Nucleus accumbens (tissue), 56 donors: ENCODE measurements at places on chromosomes 7 and 10.

GRCh38 chr10:1972406-1972805, 235.1 kb upstream of the ADARB2 start:
- no peak for DNase-seq

- DNase-seq = no peak
These were observed 17.6 kb downstream of the MINDY3 start for GRCh38 chr10:15842556-15843169.

- no peak for DNase-seq
These were observed 74.6 kb upstream of the EGFR start for GRCh38 chr7:54944179-54944578.

GRCh38 chr7:87411186-87411585, 64.3 kb downstream of the ABCB4 start:
- no peak for DNase-seq

DNA sequence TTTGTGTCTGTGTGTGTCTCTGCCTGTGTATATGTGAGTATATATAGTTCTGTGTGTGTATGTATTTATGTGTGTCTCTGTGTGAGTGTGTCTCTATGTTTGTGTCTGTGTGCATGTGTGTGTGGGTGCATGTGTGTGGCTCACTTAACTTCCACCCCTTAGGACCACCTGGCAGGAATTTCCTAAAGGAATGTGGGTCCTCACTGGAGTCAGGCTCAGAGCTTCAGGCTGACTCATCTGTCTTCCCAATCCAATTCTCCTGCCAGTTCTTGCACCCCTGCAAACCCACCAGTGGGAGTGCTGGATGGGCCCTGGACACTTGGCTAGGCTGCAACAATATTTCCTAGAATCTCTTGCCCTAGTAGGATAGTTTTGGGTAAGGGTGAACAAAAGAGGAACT, 70.2 kb upstream of the GRB10 start:
- no peak for DNase-seq

DNA sequence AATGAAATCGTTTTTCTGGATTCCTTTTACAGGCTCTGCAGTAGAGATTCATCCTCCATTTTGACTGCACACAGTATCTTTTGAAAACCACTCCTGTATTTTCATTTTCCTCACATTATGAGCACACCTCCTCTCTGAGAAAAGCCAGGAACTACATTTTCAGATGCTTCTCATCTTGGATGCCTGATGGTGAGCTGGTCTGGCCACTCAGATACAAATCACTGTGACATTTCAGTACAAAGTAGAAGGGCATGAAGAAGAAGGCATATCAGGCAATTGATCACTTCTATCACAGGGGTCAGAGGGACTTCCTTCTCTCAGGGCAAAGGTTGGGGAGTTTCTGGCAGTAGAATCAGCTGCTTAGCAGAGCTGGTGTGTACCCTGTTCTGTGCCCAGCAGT, 192.0 kb upstream of the POM121L12 start:
- no peak for DNase-seq

- DNase-seq = no peak
These were observed 36.2 kb downstream of the NAMPT start for GRCh38 chr7:106248600-106248999.

DNA sequence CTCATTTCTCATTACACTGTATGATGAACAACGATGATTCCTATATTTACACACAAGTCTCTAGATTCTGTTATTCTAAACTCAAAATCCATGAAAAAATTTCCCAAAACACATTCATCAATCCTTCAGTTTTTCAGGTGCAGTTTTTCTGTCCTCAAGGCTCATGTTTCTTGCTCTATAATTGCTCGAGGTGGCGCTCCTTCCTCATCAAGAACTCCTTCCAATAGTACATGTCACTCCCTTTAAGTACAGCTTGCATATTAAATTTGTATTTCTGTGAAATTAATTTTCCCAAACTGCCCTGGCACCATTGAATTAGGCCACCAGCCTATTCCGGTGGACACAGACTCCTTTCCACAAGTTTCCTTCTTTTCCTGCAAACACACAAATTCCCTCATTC, 188.7 kb upstream of the MINDY3 start:
- DNase-seq = no peak
